HS-5 (cell line): ENCODE measurements at places on chromosomes 5 and 9.

DNA sequence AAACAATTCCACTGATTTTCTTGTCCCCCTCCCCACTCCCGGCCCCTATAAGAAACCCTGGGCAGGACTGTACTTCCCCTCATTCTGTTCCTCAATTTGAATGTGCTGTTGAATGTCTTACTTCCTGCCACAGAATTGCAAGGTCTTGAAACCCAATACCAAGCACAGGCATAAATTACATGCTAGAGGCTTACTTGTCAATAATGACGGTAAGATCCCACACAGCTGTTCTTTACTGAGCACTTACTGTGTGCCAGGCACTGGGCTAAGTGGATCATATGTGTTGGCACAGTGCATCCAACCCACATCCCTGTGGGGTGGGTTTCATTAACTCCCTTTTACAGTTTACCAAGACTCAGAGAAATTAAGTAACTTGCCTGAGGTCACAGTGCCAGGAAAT, 63.4 kb downstream of the MVB12B start:
- DNase-seq: no peak

- no peak for DNase-seq
Measured at GRCh38 chr5:131104169-131104808, 60.8 kb downstream of the HINT1 start.

- no peak for DNase-seq
Measured at GRCh38 chr9:110463499-110463898, 116.0 kb downstream of the SVEP1 start.

DNA sequence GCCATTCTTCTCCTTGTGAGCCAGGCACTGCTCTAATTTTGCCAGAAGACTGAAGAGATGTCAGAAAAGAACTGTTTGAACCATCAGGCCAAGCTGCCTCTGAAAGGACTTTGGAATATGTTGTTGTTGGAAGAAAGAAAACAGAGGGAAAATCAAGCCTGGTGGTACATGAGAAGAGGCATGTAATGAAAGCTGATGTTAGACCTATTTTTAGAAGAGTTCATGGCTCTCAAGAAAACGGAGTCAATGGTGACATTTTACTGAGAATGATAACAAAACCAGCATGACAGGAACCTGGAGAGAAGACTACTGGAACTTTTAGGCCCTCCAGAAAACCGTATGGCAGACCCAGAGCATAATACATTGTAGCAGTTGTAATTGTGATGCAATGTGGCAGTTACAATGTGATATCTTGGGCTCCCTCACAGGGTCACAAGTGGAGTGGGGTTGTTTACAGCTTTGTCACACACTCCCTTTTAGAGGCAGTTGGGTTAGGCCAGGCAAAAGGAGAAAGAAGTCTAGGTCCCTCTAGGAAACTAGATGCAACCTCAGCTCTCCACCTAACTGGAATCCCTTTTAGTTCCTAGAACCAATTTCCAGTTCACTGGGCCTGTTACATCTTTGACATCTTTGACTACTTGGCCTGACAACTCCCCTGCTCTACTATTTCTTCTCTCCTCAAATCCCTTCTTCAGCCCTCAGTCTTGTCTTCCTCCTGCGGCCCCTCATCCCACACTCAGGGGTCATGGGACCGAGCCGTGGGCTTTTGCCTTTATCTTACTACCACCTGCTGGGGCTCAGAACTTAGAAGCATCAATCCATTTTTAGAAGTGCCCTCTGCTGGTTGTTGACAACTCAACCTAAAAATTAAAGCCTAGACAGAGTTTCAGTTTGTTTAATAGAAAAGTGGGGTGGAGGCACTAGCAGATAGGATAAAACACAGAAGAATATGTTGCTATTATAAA, 61.2 kb upstream of the JAK2 start:
- DNase-seq: no peak

GRCh38 chr9:91642771-91643170, 219.1 kb upstream of the NFIL3 start:
- DNase-seq: no peak

DNA sequence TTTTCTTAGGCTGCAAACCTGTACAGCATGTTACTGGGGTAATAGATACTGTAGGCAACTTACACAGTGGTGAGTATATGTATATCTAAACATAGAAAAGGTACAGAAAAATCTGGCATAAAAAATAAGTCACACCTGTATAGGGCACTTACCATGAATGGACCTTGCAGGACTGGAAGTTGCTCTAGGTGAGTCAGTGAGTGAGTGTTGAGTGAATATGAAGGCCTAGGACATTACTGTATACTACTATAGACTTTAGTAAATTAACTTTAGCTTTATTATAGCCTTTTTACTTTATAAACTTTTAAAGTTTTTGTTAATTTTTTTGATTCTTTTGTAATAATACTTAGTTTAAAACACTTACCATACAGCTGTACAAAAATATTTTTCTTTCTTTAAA, 51.3 kb downstream of the DENND4C start:
- DNase-seq: no peak

GRCh38 chr5:78819166-78819565, 165.9 kb downstream of the ARSB start:
- DNase-seq: no peak

DNA sequence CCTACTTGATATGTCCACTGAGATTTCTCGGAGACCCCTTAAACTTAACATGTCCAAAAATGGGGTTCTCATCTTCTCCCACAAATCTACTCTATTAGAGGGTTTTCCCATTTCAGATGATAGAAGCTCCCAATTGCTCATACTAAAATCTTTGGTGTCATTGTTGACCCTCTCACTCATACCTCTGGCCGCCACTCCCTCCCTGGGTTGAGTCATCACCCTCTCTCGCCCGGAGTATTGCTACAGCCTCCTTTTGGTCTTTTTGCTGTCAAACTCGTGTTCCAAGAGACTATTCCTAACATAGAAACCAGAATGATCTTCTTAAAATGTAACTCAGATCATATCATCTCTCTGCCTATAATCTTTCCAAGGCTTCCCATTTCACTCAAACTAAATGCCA, 91.0 kb upstream of the GNAQ start:
- no peak for DNase-seq

GRCh38 chr9:124017929-124018729, 6.6 kb downstream of the LHX2 start:
- no peak for DNase-seq

DNA sequence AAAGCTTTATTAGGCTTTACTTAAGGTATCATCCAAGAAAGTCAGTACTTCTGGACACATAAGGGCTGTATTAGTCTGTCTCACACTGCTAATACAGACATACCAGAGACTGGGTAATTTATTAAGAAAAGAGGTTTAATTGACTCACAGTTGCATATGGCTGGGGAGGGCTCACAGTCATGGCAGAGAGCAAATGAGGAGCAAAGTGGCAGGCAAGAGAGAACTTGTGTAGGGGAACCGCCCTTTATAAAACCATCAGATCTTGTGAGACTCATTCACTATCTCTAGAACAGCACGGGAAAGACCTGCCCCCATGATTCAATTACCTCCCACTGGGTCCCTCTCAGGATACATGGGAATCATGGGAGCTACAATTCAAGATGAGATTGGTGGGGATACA, 49.2 kb upstream of the SLC44A1 start:
- DNase-seq: no peak

DNA sequence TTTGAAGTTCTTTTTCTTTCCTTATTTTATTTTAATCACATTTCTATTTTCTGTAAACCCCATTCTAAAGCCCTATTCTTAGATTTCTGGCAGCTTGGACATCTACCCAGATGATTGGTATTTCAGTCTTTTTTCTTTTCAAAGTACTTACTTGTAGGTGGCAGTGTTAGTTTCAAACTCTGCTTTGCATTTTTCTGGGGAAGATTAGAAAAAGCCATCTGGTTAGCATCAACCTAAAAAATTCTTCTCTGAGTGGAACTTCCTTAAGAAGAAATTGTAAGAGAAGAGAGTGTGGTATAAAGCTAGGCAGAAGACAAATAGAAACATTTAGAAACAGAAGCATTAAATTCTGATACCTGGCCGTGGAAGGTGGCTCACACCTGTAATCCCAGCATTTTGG, 17.2 kb upstream of the TENT2 start:
- DNase-seq: no peak

- peak; percentile 19 for DNase-seq
Measured at GRCh38 chr5:12885018-12885417, 980.8 kb upstream of the CTNND2 start.

DNA sequence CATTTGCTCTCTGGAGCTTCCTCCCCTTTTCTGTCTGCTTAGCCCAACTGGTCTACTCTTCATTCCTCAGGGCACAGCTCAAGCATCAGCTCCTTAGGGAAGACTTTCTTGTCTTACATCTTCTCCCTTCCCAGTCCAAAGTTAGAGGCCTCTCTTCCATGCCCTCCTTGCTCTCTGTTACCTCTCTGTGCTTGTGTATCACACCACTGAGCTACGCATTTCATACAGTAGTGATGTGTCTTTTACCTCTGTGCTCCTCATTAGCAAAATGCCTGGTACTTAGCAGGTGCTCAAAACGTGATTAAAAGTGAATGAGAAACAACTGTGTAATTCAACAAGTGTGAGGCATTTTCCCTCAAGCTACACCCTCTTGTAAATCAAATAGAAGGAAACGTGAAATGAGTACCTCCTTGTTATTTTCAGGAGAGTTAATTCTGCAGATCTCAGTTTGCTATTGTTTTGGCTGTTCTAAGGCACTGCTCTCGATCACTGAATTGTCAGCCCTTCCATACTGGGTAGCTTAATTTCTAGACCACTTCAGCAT, 39.0 kb downstream of the ERAP1 start:
- no peak for DNase-seq

GRCh38 chr5:56166671-56167385, 66.3 kb downstream of the ANKRD55 start:
- no peak for DNase-seq

DNA sequence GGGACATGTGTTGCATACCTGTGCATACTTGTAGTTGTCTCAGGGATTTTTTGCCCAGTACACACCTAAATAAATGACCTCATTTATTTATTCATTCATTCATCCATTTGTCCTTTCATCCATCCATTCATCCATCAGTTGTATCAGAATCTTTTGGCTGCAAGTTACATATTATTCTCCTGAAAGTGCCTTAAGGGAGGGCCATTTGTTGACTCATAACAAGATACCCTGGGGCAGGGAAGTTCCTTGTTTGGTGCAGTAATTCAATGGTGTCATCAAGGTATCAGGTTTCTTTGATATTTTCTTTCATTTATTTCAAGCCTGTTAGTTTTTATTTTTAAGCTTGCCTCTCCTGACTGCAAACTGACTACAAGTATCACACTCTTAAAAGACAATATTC, 597.9 kb upstream of the TLE4 start:
- DNase-seq: peak; percentile 16

DNA sequence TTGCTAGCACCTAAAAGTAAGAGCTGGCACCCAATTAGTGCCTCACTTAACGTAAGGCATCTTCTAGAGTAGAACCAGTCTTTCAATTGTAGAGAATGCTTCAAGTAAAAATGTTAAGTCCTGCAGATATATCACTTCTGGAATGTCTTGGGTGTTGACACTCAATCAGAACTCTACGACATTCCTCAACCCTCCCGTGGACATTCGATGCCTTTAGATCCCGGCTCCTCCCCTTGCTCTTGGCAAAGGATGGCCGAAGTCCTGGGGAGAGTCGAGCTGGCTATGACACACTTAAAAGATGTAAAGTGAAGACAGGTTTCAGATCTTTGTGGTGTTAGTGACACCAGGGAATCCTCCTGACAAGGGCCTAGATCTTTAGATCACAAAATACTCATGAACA, 87.5 kb upstream of the ERCC6L2 start:
- no peak for DNase-seq

GRCh38 chr9:12463641-12464040, 229.5 kb upstream of the TYRP1 start:
- no peak for DNase-seq

GRCh38 chr5:59449905-59450644, 443.5 kb downstream of the PDE4D start:
- DNase-seq: no peak

GRCh38 chr9:22119522-22120158, 110.5 kb upstream of the CDKN2B start:
- no peak for DNase-seq

DNA sequence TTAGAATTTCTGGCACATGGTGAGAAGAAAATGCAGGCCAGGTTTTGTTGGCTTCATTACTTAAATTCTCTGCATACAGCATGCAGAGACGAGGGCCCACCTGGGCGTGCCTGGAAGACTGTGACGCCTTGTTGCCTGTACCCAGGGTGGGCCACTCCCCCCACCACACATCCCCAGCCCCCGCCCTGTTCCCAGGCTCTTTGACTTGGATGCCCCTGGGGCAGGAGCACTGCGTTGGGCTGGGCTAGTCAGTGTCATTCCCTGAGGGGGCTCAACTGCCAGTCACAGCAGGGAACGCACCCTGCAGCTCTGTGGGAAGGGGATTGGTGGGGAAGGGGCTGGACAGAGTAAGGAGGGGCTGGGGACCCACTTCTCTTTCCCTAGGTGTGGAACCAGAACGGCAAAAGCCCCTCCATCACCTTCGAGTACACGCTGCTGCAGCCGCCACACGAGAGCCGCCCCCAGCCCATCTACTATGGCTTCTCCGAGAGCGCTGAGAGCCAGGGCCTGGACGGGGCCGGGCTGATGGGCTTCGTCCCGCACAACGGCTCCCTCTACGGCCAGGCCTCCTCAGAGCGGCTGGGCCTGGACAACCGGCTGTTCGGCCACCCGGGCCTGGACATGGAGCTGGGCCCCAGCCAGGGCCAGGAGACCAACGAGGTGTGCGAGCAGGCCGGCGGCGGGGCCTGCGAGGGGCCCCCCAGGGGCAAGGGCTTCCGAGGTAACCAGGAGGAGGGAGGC, 19.6 kb downstream of the ADAMTSL2 start:
- DNase-seq: no peak

- DNase-seq: no peak
Measured at GRCh38 chr9:134809826-134810225, 70.8 kb upstream of the FCN2 start.

GRCh38 chr5:63125392-63125791, 546.8 kb downstream of the LRRC70 start:
- no peak for DNase-seq

- DNase-seq: no peak
Measured at GRCh38 chr9:137907776-137908175, 30.2 kb downstream of the CACNA1B start.

DNA sequence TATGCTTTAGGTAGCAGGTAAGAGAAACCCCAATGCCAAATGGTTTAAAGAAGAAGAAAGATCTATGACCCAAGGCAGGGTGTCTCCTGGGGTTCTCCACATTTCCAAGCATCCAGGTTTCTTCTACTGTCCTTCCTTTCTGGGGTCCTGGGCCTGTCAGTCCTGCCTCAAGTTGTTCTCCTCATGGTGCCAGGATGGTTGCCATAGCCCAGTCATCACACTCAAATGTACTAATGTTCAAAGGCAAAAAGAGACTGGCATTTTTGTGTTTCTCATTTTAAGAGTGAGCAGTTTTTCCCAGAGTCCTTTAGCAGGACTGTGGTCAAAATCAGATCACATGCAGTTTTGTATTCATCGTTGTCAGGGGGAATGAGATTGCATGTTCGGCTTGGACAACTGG, 59.9 kb upstream of the BOD1 start:
- no peak for DNase-seq

- DNase-seq: no peak
Measured at GRCh38 chr5:76069061-76069735, 14.0 kb upstream of the SV2C start.
